ENCODE measurements at places on chromosomes 4 and X. TPM values are rescaled to one million over a fixed set of nuclear protein-coding genes. Genes with fewer than 3 reads are reported as not detected.

GRCh38 chr4:168880072-168880675 is 129.9 kb downstream of the CBR4 start:
- no peak for DNase-seq

- no peak for DNase-seq
Observed at GRCh38 chrX:18617407-18617750, 54.5 kb downstream of the RS1 start.

DNA sequence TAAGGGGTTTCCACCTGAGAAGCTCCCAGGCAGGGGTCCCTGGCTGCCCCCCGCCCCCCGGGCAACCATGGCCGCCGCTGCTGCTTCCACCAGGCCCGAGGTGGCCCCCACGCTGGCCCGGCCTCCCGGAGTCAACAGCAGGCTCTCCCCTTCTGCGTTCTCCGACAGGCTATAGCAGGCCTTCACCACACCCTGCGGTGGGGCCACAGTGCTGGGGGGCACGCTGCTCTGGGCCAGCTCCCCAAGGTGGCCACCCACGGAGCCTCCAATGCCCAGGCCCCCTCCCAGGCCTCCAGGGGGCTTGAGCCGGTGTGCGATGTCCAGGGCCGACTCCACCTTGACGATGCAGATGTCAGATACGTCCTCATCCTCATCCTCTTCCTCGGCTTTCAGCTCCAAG is 72.5 kb downstream of the UBE2K start:
- no peak for DNase-seq

DNA sequence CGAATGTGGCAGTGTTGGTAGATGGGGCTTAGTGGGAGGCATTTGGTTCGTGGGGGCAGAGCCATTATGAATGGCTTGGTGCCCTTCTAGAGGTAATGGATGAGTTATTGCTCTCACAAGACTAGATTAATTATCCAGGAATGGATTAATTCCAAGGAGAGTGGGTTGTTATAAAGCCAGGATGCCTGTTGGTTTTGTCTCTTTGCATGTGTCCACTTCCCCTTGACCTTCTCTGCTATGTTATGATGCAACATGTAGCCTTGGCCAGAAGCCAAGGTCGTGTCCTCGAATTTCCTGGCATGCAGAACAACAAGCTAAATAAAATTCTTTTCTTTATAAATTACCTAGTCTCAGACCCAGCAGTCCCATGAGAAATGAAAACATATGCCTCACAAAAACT is 111.2 kb upstream of the PLS3 start:
- peak; percentile 66 for DNase-seq

DNA sequence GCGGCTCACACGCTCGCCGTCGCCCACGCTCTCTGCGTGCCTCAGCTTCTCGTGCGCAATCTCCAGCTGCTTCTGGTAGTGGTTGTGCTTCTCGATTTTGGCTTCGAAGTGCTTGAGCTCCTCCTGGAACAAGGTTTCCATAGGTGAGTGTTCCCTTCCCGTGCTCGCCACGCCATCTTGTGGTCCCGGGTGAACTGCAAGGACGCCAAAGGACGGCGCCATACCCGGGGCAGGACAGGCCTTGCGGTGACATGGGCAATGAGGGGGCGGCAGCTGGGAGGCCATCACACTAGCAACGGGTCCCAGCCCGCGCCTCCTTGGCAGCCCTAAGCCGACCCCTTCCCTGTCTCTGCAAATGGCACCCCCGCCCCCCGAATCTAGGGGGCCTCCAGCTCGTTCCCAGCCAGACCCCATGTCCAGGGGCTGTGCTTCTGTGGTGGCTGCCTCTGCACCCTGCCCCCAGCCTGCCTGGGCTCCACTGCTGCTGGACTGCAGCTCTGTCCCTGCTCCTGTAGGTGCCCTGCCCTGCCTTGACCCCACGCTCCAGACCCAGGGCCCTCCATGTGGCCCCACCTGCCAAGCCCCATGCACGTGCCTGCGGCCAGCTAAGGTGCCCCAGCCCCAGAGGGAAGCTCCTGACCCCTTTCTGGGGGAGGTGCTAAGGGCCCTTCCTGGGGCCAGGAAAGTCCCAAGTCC is 17.3 kb downstream of the LRPAP1 start:
- DNase-seq, result peak; percentile 53

DNA sequence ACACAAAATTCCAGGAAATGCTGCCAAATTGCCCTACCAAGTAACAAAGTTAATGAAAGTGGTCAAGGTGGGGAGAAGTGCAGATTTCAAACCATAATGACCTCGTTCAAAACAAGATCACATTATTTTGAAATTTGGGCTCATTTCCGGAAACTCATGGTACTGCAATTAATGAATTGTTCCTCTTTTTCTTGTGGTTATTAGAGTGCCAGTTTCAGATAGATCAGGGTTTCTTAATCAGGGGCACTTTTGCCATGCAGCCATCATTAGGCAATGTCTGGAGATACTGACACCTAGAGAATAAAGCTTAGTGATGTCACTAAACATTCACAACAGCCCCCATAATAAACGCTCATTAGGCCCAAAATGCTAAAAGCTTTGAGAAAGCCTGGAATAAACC is 381.5 kb upstream of the GALNT7 start:
- DNase-seq, result no peak

DNA sequence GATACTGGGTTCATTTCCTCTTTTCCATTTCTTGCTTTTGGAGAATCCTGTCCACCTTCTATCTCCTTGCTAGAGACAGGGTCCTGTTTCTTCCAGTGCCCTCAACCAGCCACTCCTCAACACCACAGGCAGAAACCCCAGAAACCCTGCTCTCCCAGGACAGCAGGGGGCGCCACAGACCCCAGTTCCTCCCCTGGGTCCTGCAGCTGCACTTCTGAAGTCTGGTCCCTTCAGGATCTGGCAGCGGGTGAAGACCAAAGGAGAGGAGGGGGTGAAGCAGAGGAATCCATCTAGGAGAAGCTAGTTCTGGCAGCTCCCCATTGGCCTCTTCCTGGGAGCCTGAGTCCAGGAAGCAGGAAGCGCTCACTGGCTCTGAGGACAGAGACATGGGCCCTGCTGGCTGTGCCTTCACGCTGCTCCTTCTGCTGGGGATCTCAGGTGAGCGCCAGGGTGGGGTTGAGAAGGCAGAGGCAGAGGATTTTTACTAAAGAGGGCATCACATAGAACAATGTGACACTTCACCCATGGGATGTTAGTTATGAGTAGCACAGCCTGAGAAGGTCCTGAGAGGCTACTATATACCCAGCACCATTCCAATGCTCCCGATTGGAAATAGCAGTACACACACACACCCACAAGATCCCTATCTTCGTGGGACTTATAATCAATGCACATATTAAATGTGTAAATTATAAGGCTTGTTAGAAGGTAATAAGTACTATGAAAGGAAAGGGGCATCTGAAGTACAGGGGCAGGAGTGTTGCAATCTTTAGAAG is at the start of gene PRSS48:
TSS of gene PRSS48 (plus strand) at position 375 of the 776 bp plus-strand sequence. CDS start at position 387, 12 bp downstream.
- peak; percentile 78 for DNase-seq

- DNase-seq, result no peak
Observed at GRCh38 chr4:164221631-164222030, 532.3 kb upstream of the SMIM31 start.

DNA sequence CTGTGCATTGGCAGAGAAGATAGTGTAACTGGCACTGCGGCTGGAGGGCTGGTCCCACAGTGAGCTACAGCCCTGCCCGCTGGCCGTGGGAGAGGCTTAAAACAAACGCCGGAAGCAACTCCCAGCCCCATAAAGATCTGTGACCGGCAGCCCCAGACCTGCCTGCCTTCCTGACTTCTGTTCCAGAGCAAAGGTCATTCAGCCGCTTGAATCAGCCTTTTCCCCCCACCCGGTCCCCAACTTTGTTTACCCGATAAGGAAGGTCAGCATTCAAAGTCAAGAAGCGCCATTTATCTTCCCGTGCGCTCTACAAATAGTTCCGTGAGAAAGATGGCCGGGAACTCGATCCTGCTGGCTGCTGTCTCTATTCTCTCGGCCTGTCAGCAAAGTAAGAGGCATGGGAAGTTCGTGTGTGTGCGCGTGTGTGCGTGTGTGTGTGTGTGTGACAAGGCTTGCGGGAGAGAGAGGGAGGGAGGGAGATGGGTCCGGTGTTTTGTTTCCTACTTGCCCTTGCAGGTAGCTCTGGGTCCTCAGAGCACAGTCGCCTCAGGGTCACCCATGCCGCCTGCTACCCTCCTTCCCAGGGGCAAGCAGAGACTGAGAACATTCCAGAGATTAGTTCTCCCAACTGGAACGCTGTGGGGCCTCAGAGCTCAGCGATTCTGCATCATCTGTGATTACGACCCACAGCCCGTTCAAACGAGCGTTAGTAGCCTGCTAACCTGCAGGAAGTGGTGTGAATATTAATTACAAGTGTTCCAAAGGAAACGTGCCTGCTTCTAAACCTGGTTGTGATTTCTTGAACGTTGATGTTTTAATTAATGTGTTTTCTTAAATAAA is at the start of gene MGST2:
TSS of gene MGST2 (plus strand) at position 130 of the 840 bp plus-strand sequence. CDS start at position 331, 201 bp downstream.
- DNase-seq, result peak; percentile 88

DNA sequence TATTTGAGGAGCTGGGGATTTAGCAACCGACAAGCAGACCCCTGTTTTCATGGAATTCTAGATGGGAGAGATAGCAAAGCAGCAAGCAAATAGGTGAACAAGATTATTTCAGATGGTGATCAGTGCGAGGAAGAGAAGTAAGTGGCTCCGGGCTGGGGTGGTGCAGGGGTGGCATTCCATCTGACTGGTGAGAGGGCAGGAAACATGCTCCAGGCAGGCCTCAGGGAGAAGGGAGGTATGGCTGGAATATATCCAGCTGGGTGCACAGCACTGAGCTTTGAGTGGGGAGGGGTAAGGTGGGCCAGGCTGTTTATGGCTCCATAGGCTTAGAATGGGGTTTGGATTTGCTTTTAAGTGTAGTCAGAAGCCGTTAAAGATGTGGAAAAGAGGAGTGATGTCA is 21.2 kb downstream of the PTTG2 start:
- no peak for DNase-seq

DNA sequence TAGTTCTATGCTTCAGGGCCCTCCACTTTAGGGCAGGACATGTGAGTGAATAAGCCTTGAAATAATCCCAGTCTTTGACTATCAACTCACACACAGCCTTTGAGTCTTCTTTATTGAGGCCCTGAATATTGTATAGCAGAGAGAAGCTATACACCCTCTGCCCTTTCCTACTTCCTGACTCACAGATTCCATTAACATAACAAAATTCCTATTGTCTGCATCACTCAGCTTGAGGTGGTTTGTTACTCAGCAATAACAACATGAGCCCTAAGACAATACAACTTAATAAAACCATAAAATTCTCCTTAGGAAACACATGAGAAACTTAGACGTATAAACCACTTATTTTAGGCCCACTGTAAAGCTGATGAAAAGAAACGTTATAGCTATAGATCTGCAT is 680.3 kb upstream of the DIAPH2 start:
- no peak for DNase-seq

DNA sequence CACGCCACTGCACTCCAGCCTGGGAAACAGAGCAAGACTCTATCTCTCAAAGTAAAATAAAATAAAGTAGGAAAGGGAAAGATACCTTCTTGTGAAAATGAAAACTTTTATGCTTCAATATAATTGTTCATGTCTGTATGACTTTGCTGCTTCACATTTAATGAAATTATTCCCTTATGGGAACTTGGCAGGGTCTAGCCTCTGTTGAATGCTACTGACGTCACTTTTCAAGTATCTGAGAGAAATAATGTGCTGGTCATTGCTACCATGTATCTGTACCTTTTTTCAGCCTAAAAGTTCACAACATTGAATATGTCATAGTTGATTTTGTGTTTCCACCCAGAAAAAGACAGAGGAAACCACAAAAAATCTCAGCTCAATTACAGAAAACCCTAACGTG is 65.2 kb downstream of the PRDM5 start:
- DNase-seq, result no peak

DNA sequence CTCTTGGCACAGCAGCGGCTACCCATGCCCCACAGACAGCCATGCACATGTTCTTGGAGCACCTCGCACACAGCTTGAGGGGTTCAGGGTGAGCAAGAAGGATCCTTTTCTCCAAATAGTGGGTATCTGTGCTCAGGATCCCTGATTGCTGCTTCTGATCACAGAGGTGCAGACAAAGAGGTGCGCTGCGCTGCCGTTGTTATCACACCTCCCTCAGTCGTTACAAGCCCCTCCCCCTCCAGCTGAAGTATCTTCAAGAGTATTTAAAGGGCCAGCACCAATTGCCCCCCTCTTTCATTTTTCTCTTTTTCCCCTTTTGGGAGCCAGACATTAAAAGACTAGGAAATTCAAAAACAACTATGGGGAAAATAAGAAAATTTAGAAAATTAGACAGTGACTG is 44.3 kb downstream of the NELFA start:
- DNase-seq, result no peak

GRCh38 chr4:78200949-78201348 is 143.8 kb downstream of the FRAS1 start:
- DNase-seq, result no peak

RGN gene
- 6.1 TPM for total RNA-seq

DKK2 gene
- 2.6 TPM for total RNA-seq

HSFX3 gene
- total RNA-seq, result not detected

TASL gene
- 0.24 TPM for total RNA-seq

GUF1 gene
- 30.2 TPM for total RNA-seq

CABS1 gene
- not detected for total RNA-seq

AKAP14 gene
- total RNA-seq, result not detected

HMGB2 gene
- total RNA-seq, result 17.0 TPM

IL13RA1 gene
- 48.4 TPM for total RNA-seq

DUSP21 gene
- total RNA-seq, result not detected
